Activated T-cell treated with anti-CD3 and anti-CD28 coated beads for 4 hours (primary cell): ENCODE measurements at places on chromosomes 3 and 15.

GRCh38 chr3:52822363-52822762, 8.1 kb downstream of the ITIH4 start:
- DNase-seq = no peak

GRCh38 chr3:79558943-79559342, 208.9 kb downstream of the ROBO1 start:
- no peak for DNase-seq

GRCh38 chr15:39118510-39118909, 462.4 kb upstream of the THBS1 start:
- no peak for DNase-seq

GRCh38 chr15:88274553-88275460, 18.3 kb upstream of the NTRK3 start:
- DNase-seq = peak; percentile 36

- no peak for DNase-seq
Observed at GRCh38 chr15:64068133-64068532, 21.8 kb upstream of the DAPK2 start.

DNA sequence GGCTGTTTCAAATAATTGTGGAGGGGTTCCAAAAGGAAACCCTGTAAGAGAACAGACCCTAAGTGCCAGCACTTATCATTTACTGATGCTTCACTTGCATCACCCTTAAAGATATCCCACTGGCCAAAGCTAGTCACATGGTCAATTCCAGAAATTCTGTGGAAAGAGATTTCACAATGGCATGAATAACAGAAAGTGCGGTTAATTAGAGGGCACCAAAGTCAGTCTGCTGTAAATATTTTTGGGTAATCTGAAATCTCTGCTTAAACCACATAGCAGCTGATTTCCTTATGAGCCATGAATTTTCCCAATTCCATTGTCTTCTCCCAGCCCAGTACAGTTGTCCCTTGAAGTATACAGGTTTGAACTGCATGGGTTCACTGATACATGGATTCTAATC, 346.1 kb downstream of the SI start:
- no peak for DNase-seq

GRCh38 chr3:36540888-36541518, 160.7 kb downstream of the STAC start:
- no peak for DNase-seq

GRCh38 chr3:149701206-149701976, 43.6 kb upstream of the WWTR1 start:
- no peak for DNase-seq

- no peak for DNase-seq
Observed at GRCh38 chr3:155948476-155948875, 78.0 kb downstream of the GMPS start.
